Stimulated activated CD4-positive, alpha-beta T cell treated with anti-CD3 and anti-CD28 coated beads, Interleukin-1b, Interleukin-23, amount 100 ng/mL, for 4 hours (primary cell): ENCODE measurements at places on chromosomes 7 and 10.

- DNase-seq = no peak
These were observed 20.0 kb downstream of the CAMK2G start for GRCh38 chr10:73854310-73854709.

GRCh38 chr7:92963566-92963965 is 127.2 kb upstream of the CDK6 start:
- no peak for DNase-seq

DNA sequence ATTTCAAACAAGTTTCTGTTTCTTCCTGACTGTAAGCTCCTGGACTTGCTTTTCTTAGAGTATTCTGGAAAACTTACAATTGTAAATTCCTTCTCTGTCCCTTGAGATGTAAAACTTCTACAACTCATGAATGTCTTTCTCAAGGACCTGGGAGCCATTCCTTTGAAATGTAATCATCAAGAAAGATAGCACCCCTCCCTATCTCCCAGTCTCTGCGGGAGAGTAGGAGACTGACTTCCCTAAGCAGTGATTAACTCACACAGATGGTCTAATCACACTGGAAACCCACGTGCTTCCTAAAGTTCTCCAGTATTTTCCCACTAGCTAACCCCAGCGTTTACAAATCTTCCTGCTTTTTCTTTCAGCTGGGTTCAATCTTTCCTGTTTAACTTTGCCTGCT is 549.4 kb downstream of the SORCS1 start:
- DNase-seq = no peak

- DNase-seq = no peak
These were observed 13.6 kb downstream of the ANXA11 start for GRCh38 chr10:80191589-80192270.

DNA sequence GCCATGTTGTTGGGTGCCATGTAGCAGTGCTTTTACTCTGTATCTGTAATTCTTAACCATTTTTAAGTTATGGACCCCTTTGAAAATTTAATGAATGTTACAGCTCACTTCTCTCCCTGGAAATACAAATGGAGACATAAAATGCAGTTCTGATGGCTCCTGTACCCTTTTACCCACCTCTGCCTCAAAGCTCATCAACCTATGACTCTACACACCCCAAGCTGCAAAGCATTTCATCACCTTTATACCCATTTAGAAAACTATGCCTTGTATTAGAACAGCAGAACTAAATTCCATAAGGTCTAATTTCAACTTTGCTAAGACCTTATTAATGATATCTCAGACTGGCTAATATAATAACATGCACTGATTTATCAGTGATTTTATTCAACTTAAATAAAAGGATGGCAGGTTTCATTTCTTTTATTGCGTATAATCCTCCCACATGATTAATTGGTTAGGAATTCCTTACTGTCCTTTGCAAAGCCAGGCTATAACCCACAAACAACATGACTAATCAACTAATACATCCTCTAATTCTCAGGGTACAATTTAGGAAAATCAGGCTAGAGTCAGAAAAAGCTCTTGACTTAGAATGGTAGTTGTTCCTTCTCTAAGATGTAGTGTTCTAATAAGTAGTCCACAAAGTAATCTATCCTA is 68.1 kb downstream of the CPEB3 start:
- no peak for DNase-seq

DNA sequence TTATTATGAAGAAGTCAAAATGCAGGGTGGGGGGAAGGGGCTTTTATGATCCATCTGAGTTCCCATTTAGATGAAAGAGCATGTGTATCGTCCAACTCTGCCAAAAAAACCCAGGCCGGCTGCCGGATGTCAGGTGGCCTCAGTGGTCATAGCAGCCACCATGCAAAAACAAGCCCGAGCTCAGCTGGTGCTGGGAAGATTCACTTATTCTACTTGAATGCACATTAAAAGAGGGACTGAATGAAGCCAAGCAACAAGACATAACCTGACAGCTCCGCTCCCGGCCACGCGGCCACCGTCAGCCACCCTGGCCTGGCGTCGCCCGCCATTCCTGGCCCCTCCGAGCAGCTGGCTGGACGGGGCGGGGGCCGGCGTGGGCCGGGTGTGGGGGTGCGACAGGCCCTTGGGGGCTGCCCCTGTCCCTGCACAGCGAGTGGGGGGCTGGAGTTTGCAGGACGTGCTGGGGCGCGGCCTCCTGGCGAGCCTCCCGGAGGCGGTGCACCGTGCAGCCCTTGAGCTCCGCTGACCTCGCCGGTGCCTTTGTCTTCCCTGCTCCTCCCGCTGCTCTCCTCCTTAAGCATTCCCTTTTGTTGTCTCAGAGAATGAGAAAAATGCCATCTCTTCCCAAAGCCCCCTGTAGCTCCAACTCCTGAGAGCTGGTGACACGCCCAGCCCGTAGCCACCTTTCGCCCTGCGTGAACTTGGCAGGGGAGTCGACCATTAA is 67.8 kb downstream of the EBF3 start:
- DNase-seq = no peak
